ENCODE measurements at places on chromosomes 3 and 15. TPM values are rescaled to one million over a fixed set of nuclear protein-coding genes. Genes with fewer than 3 reads are reported as not detected.

Gene FBXW12
- not detected for total RNA-seq

Gene FES
- total RNA-seq = 24.4 TPM

Gene CHRM5
- under 0.01 TPM for total RNA-seq

Gene SENP8
- total RNA-seq = 2.6 TPM

Gene DUOXA2
- total RNA-seq = not detected

All from aortic smooth muscle cell (primary cell).